ENCODE measurements at places on chromosomes 6 and 20.
A peak's percentile ranks its signal among the peaks of the same experiment; 100 is the strongest.

DNA sequence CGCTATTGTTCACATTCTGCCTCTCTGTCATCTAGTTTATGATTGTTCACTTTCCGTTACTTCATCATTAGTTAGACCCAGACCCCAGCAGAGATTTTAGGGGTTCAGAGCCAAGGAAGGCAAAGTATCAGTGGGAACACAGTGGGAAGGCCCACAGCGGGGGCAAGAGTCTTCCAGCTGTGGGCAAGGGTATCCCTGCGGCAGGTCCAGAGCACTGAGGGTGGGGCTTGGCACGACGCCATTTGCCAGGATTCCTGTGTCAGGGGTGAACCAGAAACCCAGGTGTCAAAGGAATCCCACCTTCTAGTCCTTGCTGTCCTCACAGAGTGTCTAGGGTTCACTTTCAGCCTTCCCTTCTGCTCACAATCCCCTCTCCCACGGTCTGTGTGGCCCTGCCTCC lies 13.3 kb downstream of the RAET1E start:
- no peak for DNase-seq

- no peak for DNase-seq
These were observed 65.3 kb downstream of the ADGRG6 start for GRCh38 chr6:142367061-142367460.

GRCh38 chr6:15244620-15245360 lies 1.1 kb upstream of the JARID2 start:
- DNase-seq: peak; percentile 87

DNA sequence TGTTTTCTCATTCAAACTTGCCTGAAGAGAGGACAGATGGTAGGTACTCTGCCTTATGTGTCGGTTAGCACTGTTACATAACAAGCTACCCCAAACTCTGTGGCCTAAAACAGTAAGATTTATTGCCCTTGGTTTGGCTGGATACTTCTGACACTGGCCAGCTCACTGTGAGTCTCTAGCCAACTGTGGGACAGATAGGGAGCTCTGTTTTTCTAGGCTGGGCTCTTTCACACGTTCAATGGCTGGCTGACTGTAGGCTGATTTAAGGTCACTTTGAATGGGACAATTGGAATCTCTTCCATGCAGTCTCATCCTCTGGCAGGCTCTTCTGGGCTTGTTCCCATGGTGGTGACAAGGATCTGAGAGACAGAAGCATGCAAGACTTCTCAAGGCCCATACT lies 39.4 kb upstream of the JAG1 start:
- no peak for DNase-seq

DNA sequence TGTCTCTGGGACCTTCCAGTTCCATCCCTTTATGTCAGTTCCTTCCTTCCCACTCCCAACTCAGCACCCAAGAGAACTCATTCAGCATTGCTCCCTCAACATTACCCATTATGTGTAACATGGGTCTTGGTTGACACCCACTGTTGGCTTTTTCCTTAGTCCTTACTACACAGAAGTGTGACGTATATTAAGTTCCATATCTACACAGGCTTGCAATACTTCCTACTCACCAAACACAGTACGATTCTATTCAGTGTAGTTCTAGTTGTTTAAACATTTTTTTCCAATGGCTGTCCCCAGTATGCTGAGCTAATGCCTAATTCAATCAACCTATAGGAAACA lies 37.7 kb downstream of the ARHGAP18 start:
- DNase-seq: no peak

DNA sequence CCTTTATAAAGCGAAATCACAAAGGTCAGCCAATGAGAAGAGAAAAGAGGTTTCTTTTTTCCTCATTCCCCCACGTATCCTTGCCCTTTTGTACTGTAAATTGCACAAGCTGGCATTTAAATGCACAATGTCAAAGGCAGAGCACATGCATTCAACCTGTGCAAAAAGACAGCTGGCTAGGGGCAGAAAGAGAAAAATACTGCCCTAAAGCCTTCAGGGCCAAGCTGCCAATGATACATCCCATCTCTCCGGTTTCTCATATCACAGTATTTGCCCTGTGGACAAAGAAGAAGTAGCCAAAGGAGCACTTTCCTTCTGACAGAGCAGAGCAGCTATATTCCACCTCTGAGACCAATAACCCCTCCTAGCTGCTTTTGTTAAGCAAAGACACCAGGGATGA lies 219.2 kb downstream of the TRDN start:
- no peak for DNase-seq

DNA sequence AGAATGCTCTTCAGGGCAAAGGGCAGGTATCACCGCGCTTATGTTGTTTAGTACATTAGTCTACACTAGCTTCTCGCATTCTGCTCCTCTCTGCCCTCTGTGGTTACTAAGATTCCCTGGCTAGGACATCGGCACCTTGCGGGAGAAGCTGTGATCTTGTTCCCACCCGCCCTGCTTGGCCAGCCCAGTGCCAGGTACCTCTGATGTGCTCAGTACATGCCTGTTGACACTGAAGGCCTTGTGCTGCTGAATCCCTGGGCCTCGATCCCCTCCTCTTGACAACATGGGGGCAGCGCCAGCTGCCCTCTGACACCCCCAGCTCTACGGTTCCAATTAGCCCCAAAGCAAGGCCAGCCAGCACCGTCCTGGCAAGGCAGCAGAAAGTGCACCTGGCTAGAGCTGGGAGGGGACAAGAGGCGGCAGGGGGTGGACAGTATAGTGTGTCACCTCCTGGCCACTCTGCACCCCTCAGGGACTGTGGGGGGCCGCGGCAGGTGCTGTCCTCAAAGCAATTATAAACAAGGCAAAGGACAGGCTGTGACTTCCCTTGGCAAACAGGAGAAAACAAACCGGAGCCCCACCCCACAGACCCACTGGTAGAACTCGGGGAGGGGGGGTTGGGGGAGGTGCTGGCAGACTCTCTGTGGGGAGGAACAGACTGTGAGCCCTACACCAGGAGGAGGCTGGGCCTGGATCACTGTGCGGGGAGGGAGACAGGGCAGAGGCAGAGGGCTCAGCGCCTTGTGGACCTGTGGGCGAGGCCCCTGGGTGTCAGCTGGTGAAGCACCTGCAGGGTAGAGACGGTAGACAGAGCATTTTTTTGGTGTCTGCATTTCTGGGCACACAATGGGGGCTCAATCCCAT lies 7.1 kb downstream of the TFEB start:
- DNase-seq: no peak

GRCh38 chr6:43014434-43014909 lies 423 bp downstream of the KLHDC3 start:
- DNase-seq: no peak

GRCh38 chr6:31042806-31043205 lies 32.5 kb downstream of the MUC22 start:
- peak; percentile 71 for DNase-seq

- no peak for DNase-seq
These were observed 17.4 kb downstream of the SERAC1 start for GRCh38 chr6:158150701-158151100.

DNA sequence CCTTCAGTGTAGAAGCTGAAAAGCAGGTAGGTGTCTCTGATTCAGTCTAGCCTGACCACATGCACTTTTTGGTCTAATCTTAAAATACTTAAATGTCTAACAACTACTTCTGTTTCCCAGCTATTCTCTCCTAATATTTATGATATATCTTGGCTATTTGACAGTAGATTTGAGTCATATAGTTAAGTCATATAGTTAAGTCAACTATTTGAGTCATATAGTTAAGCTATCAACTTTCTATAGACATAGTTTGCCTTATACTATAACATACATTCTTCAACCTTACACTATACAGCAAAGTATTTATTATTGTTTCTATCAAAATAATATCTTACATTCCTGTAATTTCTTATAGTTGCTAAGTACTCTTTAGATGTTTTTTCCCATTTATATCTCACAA lies 110.9 kb downstream of the GMDS start:
- no peak for DNase-seq

GRCh38 chr6:79077715-79078074 lies 359 bp downstream of the PHIP start:
- peak; percentile 45 for DNase-seq

DNA sequence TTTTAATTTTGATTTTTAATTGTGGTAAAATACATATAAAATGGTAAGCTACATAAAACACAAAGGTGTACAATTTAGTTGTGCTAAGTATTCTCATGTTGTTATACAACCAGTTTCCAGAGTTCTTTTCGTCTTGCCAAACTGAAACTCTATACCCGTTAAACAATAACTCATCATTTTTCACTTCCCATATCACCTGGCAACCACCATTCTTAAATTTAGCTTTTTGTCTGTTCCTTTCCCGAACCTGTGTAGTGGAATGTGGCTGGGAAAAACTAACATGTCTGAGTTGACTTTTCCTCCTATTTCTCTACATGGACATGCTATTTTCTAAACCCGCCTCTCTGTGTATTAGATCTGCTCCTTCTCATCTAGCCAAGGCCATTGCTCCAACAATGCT lies 27.6 kb downstream of the RPRD1B start:
- peak; percentile 32 for DNase-seq

GRCh38 chr6:37602346-37602745 lies 95.3 kb downstream of the MDGA1 start:
- DNase-seq: no peak

DNA sequence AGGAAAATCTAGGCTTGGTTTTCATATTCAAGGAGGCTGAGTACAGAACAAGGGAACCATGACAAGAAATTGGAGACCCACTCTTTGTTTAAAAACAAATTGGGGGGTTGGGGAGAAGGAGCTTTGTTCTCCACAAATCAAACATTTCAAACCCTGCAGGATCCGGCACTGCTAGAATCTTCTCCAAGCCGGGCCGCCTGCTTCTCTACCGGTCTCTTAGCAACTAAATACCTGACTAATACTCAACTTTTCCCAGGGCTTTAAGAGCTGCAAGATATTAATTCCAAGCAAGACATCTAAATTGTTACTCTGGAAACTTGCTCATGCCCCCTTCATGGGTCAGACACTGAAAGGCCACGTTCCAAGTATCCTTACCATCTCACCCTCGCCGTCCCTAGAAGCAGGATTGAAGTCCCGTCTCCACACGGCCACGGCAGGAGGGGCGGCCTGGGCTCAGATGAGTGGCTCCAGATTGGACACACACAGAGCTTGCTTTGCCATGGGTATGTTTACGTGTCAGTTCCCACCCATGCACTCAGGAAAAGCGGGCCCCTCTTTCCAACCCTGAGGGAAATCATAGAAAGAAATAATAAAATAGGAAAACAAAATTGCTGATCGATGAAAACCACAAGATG lies 126.4 kb upstream of the CDH4 start:
- DNase-seq: no peak

GRCh38 chr20:40486297-40486696 lies 202.7 kb downstream of the MAFB start:
- no peak for DNase-seq

DNA sequence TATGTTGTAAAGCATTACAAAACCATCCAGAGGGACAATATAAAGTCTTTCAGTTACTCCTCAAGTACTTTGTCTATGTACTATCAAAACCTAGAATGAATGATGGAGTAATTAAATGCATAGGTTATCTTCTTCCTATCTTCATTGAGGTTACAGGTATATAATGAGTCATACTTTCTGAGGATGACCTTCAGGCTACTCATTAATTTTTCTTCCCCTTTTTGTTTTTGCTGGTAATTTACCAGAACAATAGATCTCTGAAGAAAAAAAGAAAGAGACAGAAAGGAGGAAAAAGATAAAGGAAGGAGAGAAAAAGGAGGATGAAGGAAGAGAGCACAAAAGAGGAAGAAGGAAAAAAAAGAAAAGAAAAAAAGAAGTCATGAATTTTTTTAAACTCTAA lies 398.4 kb downstream of the TBC1D32 start:
- no peak for DNase-seq

DNA sequence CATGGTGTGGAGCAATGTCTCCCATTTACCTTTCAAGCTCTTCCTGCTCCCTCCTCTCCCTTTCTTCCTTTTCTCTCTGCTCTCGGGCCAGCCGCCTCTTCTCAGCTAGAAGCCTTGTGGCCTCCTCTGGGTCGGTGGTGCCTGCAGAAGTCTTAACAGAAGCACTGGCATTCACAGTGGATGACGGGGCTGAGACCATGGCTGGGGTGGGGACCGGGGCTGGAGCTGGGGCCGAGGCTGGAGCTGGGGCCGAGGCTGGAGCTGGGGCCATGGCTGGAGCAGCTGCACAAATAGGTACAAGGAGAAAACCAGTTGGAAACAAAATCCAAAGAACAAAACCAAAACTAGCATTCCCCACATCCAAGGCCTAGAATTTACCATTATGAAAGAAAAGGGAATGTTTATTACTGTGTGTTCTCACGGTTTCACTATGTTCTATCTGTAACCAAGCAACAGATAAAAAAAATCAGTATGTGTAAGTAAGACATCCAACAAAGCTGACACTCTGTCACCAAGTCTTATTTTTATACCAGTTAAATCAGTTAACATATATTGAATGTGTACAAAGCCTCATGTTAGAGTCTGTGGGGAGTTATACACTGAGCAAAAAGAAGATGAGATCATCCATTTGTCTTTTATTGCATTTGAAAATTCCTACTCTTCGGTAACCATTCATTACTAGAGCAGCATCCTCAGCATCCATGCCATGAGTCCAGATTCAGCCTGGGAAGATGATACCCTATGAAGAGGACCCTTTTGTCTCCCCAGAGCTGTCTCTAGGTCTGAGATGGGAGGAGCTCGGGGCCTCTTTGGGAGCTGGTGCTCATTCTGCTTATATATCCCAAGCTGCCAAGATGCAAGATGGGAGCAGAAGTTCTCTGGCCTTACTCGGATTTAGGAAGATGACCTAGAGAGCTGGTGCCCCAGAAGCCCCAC lies 73.0 kb upstream of the BCLAF1 start:
- no peak for DNase-seq

DNA sequence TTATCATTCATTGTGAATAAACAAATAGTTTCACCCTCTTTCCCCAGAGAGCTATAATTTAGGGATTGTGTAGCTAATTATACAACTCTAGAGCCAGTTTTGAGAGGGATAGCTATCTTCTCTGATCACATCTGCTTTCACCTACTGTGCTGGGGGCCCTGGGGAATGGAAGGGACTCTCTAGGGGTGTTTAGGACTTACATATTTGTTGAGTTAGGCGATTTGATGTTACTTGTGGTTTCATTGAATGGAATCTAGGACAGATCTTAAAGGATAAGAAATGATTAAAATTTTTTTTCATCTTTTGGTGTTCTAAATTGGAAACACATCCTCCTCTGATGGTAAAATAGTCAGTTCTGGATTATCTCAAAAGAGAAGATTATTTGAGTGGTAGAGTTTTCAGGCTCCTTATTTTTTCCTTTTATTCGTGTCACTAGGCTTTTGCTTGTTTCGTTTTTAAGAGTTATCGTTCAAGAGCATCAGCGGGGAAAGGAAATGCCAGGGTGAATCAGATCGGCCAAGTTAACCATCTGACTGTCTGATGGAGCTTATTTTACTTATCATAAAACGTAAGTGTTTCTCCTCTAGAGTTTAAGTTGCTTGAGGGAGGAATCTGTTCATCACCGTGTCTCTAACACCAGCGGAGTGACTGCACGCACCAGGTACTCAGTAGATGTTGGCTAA lies 236.7 kb downstream of the FARS2 start:
- DNase-seq: no peak

GRCh38 chr6:16746812-16747211 lies 14.4 kb downstream of the ATXN1 start:
- DNase-seq: no peak

DNA sequence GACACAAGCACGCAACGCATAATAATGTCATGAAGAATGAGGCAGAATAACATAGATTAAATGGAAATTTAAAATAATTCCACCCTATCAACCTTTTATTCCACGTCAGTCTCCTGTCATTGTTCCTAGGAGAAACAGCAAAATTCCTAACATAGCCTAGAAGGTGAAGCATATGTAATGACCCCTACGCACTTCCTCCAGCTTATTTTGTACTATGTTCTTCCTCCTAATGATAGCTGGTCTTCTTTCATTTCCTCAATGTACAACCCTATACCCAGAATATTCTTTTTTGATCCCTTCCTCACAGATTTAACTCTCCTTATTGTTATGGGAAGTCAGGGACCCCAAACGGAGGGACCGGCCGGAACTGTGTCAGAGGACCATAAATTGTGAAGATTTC lies 122.0 kb upstream of the CARMIL1 start:
- DNase-seq: no peak
